ENCODE measurements at places on chromosomes 7 and 10. TPM values are rescaled to one million over a fixed set of nuclear protein-coding genes. Genes with fewer than 3 reads are reported as not detected.
A peak's percentile ranks its signal among the peaks of the same experiment; 100 is the strongest.

The SLC18A3 gene
- total RNA-seq: 0.09 TPM

The PALD1 gene
- 36.1 TPM for total RNA-seq

The SAP25 gene
- total RNA-seq: 9.7 TPM

The PTPRN2 gene
- total RNA-seq: 4.7 TPM

The CNPY1 gene
- not detected for total RNA-seq

The SPDYE2 gene
- total RNA-seq: 0.15 TPM

The NPFFR1 gene
- 0.05 TPM for total RNA-seq

The PPP1R3A gene
- total RNA-seq: not detected

The PTPN20 gene
- total RNA-seq: 0.96 TPM

DNA sequence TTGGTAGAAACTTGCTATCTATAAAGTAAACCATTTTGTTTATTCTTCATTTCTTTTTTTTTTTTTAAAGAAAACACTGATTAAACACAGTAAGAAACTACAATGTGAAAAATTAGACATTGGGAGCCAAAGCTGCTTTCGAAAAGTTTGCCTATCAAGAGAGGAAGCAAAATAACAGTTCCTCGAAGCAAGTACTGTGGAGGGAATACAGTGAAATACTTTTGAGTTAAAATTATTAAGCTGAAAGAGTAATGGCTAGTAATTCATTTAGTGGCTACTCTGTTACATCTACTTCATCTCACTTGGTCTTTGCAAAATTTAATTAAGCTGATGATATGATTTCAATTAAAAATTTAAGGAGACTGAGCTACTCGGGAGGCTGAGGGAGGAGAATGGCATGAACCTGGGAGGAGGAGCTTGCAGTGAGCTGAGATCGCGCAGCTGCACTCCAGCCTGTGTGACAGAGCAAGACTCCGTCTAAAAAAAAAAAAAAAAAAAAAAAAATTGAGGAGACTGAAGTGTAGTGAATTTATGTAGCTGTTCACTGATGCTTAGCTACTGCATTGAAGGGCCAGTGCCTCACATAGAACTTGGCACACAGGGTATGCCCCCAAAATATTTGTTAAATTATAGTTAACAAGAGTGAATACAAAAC lies 982.1 kb upstream of the MBL2 start:
- no peak for DNase-seq
- H3K4me1 ChIP-seq: peaks cover 19% of the 10 kb centered on the region
- peaks cover 4% of the 10 kb centered on the region for H3K36me3 ChIP-seq
- H3K4me3 ChIP-seq: peak overlapping the region; percentile 37

- no peak for DNase-seq
- peaks cover 75% of the 10 kb centered on the region for H3K27me3 ChIP-seq
- H3K27ac ChIP-seq: no peak overlapping the region
- peaks cover 3% of the 10 kb centered on the region for H3K4me1 ChIP-seq
- peaks cover 7% of the 10 kb centered on the region for H3K36me3 ChIP-seq
- no peak overlapping the region for H3K4me3 ChIP-seq
Measured at GRCh38 chr7:131905471-131905973, 349.1 kb upstream of the PODXL start.

DNA sequence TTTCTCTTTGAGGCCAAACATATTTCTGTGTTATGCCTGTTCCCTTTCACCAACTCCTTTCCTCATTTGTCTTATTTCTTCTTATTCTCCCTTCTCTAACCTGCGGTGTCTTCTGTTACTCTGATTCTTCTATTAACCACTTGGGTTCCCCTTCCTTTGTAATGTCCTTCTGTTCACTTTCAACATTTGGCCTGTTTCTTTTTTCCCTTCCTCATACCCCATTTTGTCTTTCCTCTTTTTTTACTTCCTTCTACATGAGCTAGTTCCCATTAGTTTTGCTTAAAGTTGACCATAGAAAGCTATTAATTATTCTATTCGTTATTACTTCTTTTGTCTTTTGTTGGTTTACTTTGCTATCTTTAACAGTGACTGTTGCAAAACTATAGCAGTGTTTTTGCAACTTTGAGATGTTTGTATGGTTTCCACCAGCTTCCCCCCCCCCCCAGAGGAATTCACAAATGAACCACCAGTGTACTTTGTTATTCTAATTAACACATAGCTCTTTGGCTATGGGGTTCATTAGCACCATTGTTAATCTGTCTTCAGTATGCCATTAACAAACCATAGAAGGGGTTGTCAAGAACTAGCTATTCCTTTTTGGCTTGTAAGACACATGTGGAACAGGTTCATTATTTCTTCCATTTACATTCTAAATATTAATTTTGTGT lies 2.9 kb downstream of the LRGUK start:
- peak overlapping the region; percentile 98 for H3K27ac ChIP-seq
- DNase-seq: no peak
- peaks cover 72% of the 10 kb centered on the region for H3K4me1 ChIP-seq

- H3K27ac ChIP-seq: no peak overlapping the region
- peaks cover 16% of the 10 kb centered on the region for H3K36me3 ChIP-seq
- H3K27me3 ChIP-seq: no peaks in the 10 kb centered on the region
- DNase-seq: no peak
- H3K4me1 ChIP-seq: peaks cover 7% of the 10 kb centered on the region
Measured at GRCh38 chr10:4107285-4107851, 322.4 kb upstream of the KLF6 start.

- H3K4me1 ChIP-seq: no peaks in the 10 kb centered on the region
- H3K27me3 ChIP-seq: peaks cover 4% of the 10 kb centered on the region
- DNase-seq: no peak
- H3K27ac ChIP-seq: no peak overlapping the region
- peaks cover 31% of the 10 kb centered on the region for H3K36me3 ChIP-seq
Measured at GRCh38 chr7:104275900-104276299, 52.5 kb upstream of the LHFPL3 start.

- peak overlapping the region; percentile 86 for H3K27ac ChIP-seq
- H3K27me3 ChIP-seq: no peaks in the 10 kb centered on the region
- peaks cover 9% of the 10 kb centered on the region for H3K36me3 ChIP-seq
- peak; percentile 38 for DNase-seq
- H3K4me3 ChIP-seq: peak overlapping the region; percentile 49
Measured at GRCh38 chr10:60572511-60573194, 183.0 kb upstream of the ANK3 start.

- H3K27me3 ChIP-seq: no peaks in the 10 kb centered on the region
- no peaks in the 10 kb centered on the region for H3K4me1 ChIP-seq
- no peaks in the 10 kb centered on the region for H3K36me3 ChIP-seq
- no peak for DNase-seq
Measured at GRCh38 chr10:122798704-122799231, 46.9 kb downstream of the CUZD1 start.

- DNase-seq: peak; percentile 25
- H3K4me1 ChIP-seq: peaks cover 42% of the 10 kb centered on the region
- peak overlapping the region; percentile 65 for H3K27ac ChIP-seq
- peaks cover 10% of the 10 kb centered on the region for H3K27me3 ChIP-seq
- peaks cover 17% of the 10 kb centered on the region for H3K36me3 ChIP-seq
Measured at GRCh38 chr7:111855161-111855841, 293.0 kb upstream of the IMMP2L start.

DNA sequence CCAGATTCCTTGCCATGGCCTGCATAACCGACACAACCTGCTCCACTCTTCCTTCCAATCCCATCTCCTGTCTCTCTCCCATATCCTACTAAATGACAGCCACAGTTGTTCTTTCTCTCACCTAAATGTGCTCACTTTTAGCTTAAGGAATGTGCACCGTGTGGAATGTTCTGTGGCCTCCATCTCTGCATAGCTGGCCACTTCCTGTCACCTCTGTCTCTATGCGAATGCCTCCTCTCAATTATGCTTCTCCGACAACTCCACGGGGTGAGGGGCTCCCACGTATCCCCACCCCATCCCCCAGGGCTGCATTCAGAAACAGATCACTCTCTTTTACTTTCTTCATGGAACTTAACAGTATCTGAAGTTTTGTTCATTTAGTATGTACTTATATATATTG lies 110.7 kb downstream of the RAB18 start:
- H3K27me3 ChIP-seq: no peaks in the 10 kb centered on the region
- no peaks in the 10 kb centered on the region for H3K36me3 ChIP-seq
- DNase-seq: no peak
- peak overlapping the region; percentile 0 for H3K27ac ChIP-seq
- H3K4me3 ChIP-seq: no peak overlapping the region

GRCh38 chr10:128851726-128852125 lies 615.3 kb upstream of the MGMT start:
- peaks cover 12% of the 10 kb centered on the region for H3K4me1 ChIP-seq
- DNase-seq: no peak
- no peak overlapping the region for H3K4me3 ChIP-seq
- no peaks in the 10 kb centered on the region for H3K27me3 ChIP-seq
- H3K36me3 ChIP-seq: no peaks in the 10 kb centered on the region
- H3K27ac ChIP-seq: no peak overlapping the region

DNA sequence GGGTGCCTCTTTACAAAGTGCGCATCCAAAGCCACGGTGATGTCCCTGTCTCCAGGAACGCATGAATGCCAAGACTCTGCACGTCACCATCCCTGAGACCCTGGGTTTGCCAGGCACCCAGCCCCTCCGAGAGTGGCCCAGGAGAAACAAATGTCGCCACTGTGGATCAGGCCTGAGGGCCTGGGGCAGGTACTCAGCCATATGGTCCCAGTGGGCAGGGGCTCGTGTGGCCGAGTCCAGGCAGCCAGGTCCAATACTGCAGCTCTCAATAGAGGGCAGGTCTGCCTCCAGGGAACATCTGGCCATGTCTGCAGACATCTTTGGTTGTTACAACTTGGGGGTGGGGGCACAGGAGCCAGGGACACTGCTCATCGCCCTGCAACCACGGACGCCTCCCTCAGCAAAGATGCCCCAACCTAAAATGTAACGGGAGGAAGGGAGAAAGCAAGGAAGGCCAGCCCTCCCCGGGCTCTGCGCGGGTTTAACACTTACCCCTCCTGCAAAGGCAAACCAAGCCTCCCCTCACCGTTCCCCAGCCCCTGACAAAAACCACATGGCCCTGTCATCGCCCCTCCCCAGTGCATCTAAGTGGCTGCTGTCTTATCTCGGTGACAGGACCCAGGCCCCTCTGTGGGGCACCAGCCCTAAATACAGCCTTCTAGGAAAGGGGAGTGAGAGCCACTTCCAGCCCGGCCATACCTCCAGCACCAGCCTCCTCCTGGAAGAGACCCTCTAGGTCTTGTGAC lies 10.3 kb upstream of the PAPOLB start:
- peaks cover 11% of the 10 kb centered on the region for H3K4me1 ChIP-seq
- peaks cover 3% of the 10 kb centered on the region for H3K36me3 ChIP-seq
- no peaks in the 10 kb centered on the region for H3K27me3 ChIP-seq
- no peak for DNase-seq
- H3K27ac ChIP-seq: no peak overlapping the region

- peaks cover 50% of the 10 kb centered on the region for H3K4me1 ChIP-seq
- H3K4me3 ChIP-seq: no peak overlapping the region
- H3K27me3 ChIP-seq: no peaks in the 10 kb centered on the region
- no peaks in the 10 kb centered on the region for H3K36me3 ChIP-seq
- DNase-seq: no peak
Measured at GRCh38 chr7:40827222-40828085, 692.6 kb downstream of the SUGCT start.

- no peak overlapping the region for H3K27ac ChIP-seq
- no peak overlapping the region for H3K4me3 ChIP-seq
- H3K36me3 ChIP-seq: no peaks in the 10 kb centered on the region
- H3K4me1 ChIP-seq: no peaks in the 10 kb centered on the region
Measured at GRCh38 chr7:65988084-65988483, 6.1 kb upstream of the GUSB start.

DNA sequence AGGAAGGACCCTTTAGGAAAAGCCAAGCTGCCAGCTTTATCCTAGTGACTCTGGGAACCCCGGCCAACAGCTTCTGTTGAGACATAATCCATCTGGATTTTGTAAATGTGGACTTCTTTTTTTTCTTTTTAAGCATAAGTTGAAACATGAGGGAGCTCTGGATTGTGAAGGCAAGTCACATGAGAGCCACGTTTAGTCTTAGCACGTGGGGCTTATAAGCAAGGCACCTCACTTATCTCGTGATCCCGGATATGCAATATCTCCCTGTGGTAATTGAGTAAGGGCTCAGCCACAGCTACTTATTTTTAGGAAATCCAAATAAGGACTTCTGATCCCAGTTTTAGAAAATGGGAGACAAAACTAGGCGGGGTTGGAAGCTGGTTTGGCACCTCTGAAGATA lies 111.2 kb upstream of the PTN start:
- DNase-seq: no peak
- no peak overlapping the region for H3K4me3 ChIP-seq
- H3K4me1 ChIP-seq: peaks cover 2% of the 10 kb centered on the region
- no peaks in the 10 kb centered on the region for H3K27me3 ChIP-seq

DNA sequence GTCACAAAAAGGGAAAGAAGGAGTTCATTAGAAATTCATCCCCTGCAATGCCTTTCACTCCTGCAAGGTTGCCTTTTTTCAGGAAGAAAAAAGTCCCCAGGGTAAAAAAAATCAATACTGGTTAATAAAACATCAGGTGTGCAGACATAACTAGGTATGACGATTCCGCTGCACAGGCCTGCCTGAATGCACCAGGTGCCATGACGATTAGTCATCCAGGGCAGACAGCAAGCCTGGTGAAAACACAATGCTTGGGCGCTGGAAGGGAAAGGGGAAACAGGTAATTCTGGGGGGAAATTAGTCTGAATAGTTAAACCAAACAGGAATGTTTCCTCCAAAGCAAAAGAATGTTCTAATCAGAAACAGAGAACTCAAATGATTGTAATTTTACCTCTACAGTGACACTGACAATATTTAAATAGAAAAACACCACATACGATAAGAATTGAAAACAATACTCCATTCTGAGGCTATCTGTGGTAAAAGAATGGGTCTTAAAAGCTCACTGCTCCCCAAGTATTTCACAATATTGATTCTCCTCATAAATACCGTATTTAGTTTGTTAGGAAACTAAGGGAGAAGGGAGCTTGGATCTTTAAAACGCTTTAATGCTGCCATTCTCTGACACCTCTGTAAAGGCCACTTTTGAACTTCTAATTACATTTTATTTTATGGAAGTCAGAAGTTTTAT lies 45.2 kb downstream of the VPS41 start:
- H3K36me3 ChIP-seq: no peaks in the 10 kb centered on the region
- peaks cover 7% of the 10 kb centered on the region for H3K4me1 ChIP-seq
- peak overlapping the region; percentile 75 for H3K27ac ChIP-seq
- DNase-seq: no peak

GRCh38 chr10:113566888-113567287 lies 14.0 kb downstream of the HABP2 start:
- H3K4me1 ChIP-seq: peaks cover 34% of the 10 kb centered on the region
- H3K27me3 ChIP-seq: peaks cover 33% of the 10 kb centered on the region
- H3K27ac ChIP-seq: no peak overlapping the region
- H3K4me3 ChIP-seq: no peak overlapping the region

GRCh38 chr7:114502454-114503254 lies 88.0 kb downstream of the FOXP2 start:
- H3K36me3 ChIP-seq: no peaks in the 10 kb centered on the region
- DNase-seq: no peak
- H3K27me3 ChIP-seq: no peaks in the 10 kb centered on the region

Measured in WTC11 (cell line).